ENCODE measurements at places on chromosomes 4 and X.
A peak's percentile ranks its signal among the peaks of the same experiment; 100 is the strongest.

DNA sequence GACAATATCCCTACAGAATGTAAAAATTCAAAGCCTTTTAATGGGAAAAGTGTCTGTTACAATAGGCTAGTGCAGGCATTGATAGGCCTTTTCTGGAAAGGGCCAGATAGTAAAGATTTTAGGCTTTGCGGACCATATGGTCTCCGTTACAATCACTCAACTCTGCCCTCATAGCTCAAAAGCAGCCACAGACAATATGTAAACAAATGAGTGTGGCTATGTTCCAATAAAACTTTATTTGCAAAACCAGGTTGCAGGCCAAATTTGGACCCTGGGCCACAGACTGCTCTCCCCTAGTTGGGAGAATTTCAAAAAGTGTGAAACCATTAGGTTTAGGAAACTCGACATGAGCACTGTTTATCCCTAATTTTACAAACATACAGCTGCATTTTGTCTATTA lies 112.2 kb downstream of the VCX3B start:
- DNase-seq: no peak

GRCh38 chr4:90602726-90603125 lies 475.5 kb downstream of the CCSER1 start:
- no peak for DNase-seq

GRCh38 chrX:32137525-32137924 lies 1065.7 kb upstream of the FTHL17 start:
- DNase-seq: peak; percentile 1

DNA sequence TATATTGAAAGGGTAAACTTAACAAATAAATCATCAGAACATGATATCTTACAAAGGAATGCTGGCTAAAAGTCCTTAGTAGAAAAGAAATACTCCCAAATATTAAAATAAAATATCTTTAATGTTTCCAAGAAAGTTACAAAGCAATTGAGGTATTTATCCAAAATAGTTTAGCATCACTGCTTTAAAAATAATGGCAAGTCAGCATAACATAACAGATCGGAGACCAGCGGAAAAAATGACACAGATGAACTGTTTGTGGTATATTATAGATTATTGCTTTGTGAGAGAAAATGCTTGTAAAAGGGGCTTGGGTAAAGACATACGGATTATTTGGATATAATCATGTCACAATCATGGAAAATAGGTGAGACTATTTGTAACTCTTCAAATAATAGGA lies 168.5 kb upstream of the TEX13C start:
- DNase-seq: no peak

DNA sequence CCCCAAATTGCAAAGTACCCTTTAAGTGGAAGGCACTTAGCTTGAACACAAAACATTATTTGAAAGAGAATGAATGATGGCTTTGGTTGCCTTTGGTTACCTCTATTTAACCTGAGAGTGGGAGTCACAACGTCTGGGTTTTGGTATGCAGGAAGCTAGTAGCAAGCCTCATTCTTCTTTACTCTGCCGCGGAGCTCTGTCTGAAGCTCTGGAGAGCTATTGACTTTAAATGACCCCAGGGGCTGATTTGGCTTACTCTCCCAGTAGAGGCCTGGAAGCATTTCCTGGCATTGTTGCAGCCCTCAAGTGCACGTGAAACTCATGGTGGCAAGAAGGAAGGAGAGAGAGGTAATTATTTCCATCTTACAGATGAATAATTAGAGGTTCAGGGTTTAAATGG lies 81.8 kb upstream of the MAGEA4 start:
- no peak for DNase-seq

DNA sequence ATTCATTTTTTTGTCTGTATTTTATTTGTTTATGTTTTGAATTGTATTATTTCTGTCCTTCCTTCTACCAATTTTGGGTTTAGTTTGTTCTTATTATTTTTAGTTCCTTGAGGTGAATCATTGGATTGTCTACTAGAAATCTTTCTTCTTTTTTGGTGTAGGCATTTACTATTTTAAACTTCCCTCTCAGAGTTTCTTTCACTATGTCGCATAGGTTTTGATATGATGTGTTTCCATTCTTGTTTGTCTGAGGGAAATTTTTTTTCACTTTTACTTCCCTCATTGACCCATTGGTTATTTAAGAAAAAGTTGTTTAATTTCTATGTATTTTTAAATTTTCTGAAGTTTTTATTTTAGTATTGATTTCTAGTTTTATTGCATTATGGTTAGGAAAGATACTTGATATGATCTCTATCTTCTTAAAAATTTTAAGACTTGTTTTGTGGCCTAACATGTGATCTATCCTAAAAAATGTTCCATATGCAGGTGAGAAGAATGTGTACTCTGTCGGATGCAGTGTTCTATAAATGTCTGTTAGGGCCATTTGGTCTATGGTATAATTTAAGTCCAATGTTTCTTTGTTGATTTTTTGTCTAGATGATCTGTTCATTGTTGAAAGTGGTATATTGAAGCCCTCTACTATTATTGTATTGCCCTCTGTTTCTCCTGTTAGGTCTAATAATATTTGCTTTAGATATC lies 68.8 kb downstream of the IL15 start:
- no peak for DNase-seq

DNA sequence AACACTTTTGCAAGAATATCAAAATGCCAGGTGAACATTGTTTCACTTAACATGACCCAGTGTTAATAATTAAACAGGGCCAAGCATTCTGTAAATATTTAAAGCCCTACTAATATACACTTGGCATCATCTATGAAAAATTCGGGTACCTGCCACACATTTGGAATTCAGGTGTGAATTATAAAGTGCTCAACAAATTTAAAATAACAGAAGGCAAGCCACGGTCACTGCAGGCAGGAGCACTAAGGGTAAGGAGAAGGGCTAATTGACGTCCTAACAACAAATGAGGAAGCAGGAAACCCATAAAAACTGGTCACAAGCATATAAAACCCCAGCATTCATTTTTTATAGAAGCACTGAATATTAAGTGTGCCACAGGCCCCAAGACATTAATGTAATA lies 43.8 kb upstream of the CPEB2 start:
- no peak for DNase-seq

DNA sequence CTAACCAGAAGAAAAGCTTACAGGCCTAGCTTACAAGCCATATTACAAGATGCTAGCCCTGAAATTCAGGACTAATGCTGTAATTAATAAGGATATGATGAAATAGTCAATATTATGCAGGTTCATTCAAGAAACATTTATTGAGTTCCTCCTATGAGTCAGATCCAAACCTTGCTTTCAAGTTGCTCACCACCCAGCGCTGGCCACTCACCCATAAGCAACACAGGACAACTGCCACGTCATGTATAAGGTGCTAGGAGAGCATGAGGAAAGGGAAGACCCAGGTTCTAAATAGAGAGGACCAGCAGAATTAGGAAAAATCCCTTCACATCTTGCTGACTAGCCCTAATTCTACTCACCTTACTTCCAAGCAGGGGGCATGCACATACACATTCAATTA lies 23.3 kb downstream of the MAML3 start:
- DNase-seq: no peak

GRCh38 chr4:7073526-7074390 lies 5.9 kb upstream of the GRPEL1 start:
- DNase-seq: peak; percentile 66

- DNase-seq: no peak
Measured at GRCh38 chrX:129678614-129679195, 23.9 kb upstream of the APLN start.

- no peak for DNase-seq
Measured at GRCh38 chr4:6478546-6479220, 6.3 kb upstream of the PPP2R2C start.

DNA sequence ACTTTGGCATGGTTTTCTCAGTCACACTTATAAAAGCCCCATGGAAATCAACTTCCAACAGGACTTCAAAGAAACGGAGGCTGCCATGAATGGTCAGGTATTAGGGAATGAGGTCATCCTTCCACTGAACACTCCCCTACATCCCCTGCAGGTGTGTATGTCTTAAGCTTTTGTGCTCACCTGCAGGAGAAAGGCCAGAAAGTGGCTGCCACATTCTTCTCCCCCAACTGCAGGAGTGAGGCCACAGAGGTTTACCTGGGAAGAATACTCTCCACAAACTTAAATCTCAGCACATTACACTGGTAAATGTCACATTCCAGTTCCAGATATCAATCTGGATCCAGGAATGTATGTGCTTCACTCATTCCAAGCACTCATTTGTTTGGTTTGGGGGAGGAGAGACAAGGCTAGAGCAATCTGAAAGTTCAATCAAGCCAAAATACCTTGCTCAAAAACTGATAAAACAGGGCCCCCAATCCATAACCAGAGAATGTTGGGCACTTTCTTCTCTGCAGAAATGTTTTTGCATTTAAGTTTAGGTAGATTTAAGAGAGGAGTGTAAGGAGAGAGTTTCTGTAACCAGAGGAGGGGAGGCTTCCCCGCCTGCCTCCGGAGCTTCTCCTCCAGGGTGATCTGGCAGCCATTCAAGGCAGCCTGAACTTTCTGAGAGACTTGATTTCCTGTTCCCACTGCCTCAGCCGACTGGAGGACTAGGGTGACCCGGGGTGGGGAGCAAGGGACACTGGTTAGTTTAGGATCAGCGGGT lies 15.4 kb downstream of the FAM9C start:
- DNase-seq: no peak

- no peak for DNase-seq
Measured at GRCh38 chr4:152468408-152468807, 67.5 kb downstream of the FBXW7 start.

DNA sequence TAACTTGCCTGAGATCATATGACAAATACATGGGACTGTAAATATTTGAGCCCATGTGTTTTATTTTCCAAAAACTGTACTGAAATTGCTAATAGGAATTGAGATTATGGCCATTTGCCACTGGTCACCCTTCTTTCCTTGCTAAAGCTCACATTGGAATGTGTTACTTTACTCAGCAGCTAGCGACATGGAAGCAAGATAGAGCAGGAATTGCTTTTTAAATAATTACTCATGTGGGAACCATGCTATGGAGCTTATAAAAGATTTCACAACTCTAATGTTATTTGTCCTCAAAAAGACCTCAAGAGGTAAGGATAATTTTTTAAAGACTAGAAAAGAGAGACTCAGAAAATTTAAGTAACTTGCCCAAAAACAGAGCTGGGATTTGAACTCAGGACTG lies 48.8 kb upstream of the AFAP1 start:
- no peak for DNase-seq

DNA sequence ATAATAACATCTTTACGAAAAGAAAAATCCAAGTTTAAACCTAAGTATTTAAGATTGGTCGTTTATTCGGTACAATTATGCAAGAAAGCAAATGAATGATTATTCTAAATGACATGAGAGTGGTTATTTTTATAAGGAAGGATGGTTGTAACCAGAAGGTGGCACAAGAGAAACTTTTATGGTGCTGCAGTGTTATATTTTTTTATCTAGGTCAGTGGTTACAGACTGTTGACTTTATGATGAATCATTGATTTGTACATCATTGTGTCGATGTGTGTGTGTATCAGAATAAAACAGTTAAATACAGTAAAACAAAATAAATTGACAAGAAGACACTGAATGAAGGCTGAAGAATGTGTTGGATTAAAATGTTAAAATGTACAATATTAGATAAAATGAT lies 9.8 kb downstream of the DCAF8L2 start:
- DNase-seq: no peak

DNA sequence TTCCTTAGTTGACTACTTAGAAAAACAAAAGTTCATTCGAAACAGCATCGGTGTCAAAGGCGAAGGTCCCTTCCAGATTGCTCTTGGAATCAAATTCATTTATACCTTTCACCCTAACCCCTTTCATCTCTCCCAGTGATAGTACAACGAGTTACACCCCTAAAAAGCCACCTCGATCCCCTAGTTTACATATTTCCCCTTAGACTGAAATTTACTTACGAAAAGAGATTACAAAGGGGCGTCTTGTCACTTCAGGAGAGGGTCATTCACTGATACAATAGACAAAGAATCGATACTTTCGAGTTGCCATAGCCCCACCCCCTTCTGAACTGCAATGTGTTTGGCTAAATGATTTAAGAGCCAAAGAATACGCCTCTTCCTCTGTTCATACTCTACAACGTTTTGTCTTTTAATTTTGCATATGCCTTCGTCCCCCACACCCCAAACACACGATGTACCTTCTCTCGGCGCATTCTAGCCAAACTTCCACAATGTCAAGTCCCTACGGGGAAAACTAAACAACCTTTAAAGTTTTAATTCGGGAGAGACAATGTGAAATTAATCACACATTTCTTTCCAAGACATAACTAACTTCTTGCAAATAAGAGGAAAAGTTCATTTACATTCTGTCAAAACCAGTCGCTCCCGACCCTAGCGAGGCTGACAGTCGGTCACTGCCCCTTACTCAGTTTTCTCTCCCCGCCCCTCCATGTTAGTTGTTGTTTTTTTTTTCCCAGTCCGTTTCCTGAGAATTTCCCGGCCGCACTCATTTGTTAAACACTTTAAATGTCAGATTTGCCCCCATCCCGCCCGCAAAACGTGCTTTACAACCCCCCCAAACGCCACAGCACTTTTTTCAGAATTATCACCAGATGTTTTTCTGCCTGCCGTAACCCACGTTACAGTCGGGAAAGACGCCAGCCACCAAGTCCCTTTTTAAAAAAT lies 88.6 kb downstream of the HPRT1 start:
- no peak for DNase-seq

- DNase-seq: no peak
Measured at GRCh38 chrX:116732214-116732613, 269.4 kb upstream of the CT83 start.

- DNase-seq: no peak
Measured at GRCh38 chrX:76155786-76156185, 17.1 kb upstream of the PBDC1 start.

DNA sequence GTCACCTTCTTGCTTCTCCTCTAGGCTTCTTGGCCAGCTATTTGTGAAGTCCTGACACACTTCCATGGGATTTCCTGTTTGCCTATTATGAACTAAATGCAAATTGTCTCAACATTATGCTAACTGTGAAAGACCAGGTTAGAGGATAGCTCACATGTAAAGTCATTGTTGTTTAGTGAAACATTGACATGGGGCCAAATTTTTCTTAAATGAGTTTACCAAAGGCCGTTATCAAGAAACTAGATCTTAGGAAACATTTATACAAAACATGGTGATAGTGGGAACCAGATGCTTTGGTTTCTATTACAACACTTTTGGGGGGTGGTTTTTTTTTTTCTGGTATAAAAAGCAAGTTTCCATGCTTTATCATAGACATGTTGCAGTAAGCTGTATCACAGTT lies 466.8 kb upstream of the FAM241A start:
- DNase-seq: no peak

DNA sequence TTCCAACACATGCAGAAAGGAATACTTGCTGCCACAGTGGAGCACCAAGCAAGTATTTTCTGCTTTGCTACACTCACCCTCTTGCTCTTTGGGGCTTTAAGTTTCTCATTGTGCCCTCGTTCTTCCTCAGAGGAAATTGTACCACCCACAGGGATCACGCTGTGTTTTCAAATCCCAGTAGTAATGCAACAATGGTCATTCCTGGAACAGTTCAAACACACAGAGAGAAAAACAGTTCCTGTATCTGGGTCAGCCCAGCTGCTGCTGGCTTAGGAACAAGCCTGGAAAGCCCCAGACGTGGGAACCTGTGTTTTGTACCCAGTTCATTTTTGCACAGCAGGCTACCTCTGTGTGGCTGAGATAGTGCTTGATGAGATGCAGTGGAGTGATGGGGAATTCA lies 907.8 kb downstream of the STPG2 start:
- no peak for DNase-seq

GRCh38 chrX:53194308-53194707 lies 30.7 kb downstream of the KDM5C start:
- no peak for DNase-seq
